ENCODE measurements at places on chromosomes 12 and 14.

- peak; percentile 21 for DNase-seq
These were observed 12.2 kb upstream of the RHOJ start for GRCh38 chr14:63192085-63192484.

DNA sequence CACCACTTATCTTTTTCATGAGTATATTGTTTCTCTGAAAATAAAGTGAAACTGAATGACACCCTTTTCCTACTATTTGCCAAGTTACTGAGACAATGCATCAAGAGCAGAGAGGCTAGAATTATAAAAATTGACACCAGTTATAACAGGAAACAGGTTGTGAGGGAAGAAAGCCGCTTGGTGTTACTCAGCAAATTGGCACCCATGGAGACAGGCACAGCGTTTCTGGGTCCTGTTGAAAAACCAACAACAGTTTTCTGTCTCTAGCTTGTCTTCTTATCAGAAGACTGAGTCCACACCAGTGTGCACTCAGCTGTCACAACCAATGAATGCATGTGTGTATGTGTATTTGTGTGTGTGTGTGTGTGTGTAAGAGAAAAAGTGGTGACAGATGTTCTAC lies 267.7 kb downstream of the KCNH5 start:
- no peak for DNase-seq

DNA sequence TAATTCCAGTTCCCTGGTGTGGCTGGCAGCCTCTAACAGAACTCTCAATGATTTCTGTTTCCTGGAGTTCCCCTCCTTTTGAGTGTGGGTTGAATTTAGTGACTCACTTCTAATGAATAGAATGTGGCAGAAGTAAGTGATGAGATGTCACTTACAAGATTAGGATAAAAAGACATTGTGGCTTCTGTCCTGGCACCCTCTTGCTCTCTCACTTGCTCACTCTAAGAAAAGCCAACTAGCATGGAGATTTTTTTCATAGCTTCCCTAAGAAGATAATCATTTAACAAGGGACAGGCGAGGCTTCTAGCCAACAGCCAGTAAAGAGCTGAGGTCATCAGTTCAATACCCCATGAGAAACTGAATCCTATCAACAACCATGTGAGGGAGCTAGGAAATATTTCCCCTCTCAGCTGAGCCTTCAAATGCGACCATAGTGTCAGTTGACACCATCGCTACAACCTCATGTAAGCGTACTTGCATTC lies 156.7 kb downstream of the TMTC3 start:
- DNase-seq = peak; percentile 79

DNA sequence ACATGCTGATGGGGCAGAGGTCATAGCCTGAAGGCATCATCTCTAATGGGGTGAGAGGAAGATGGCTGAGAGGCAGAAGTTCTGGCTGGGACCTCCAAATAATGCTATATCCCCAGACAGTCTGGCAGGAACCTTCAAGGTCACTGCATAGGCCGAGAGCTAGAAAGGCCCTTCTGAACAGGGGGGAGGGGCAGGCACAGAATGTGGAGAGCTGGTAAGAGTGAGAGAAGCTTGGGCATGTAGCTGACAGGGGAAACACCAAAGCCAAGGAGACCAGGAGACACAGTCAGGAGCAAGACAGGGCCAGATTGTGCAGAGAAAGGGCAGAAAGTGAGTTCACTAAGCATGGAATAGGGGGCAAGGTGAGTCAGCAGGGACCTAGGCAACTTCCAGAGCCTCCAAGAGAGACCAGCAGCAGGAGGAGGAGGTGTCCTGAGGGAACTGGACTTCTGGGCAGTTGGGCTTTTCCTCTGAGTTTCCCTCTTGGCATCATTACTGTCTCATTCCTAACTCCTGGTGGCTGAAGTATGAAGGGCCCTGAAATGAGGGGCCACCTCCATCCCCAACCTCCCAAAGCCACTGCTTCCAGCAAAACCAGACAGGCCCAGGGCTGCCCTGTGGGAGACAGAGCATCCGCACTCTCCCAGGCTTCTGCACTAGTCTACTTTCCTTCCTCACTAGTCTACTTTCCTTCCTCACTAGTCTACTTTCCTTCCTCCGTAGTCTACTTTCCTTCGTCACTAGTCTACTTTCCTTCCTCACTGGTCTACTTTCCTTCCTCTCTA lies 17.1 kb downstream of the ANO2 start:
- no peak for DNase-seq

DNA sequence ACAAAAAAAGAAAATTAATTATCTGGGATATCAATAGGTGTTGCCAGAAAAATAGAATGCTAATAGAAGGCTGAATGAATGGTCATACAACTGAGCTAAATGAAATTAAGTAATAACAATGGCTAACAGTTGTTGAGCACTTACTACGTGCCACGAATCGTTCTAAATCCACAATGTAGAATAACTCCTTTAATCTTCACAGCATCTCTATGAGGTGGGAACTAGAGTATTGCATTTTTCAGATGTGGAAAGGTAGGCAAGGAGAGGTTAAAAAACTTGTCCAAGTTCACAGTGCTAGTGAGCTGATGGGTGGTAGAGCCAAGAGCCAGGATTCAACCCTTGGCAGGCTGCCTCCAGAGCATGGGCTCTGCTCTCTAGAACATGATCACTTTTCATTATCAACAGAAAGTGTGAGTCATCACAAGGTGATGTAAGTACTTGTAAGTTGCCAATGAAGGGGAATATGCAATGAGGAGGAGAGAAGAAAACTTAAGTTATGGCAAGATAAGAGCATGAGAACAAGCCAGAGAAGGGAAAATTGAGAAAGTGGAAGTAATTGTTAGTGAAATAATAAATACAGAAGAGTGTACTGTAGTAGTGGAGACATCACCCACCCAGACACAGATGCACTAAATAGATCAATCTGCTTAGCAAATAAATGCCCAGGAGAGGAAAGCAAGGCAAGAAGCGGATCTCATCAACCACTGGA lies 122.1 kb downstream of the PRKD1 start:
- peak; percentile 93 for DNase-seq

DNA sequence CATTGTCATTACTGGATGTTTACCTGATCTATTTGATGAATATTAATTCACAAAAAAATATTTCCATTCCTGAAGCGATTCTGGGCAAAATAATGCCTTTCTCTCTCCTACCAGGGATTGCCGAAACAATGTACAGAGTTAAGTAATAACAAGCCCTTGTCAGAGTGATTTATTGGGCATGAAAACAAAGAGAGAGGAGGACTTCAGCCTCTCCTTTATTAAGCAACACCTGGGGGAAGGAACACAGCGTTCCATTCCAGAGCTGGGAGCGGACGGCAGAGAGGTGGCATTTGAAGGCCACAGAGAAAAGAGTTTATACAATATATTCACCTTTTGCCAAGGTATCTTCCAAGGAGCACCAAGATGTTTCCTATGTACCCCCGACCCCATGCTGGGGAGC lies 165.8 kb downstream of the KSR2 start:
- no peak for DNase-seq

DNA sequence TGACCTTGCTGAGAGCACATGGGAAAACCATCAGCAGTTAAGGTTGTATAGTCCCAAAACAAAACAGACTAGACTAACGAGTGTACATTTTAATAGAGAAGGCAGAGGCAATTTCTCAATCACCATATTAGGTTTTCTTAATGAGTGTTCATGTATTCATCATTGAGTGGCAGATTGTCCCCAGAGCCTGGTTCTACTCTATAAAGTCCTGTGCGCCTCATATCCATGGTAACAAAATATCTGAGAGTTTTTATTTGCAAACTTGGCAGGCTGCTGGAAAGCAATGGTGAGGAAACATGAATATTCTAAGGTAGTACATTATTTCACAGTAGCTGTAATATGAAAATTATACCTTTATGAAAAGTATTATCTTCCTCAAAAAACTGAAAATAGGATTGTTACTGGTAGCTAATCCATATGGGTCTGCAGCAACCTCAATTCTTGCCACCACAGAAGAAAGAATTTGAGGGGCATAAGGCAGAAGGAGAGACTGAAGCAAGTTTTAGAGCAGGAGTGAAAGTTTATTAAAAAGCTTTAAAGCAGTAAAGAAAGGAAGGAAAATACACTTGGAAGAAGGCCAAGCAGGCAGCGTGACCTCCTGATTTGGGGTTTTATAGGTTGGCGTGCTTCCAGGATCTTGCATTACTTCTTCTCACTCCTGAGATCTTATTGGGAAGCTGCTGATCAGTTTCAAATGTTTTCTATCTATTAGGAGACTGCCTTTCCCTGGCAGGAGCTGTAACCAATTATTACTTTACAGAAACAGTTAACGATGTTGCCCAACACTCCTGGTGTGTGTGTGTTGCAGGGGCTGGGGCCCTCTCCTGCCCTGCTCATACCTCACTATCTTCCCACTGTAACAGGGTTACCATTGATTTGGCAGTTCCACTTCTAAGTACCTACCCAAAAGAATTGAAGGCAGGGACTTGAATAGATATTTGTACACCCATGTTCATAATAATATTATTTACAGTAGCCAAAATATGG lies 154.0 kb upstream of the NUDT4 start:
- DNase-seq = peak; percentile 24

- DNase-seq = peak; percentile 85
These were observed 4.6 kb upstream of the LRP1-AS start for GRCh38 chr12:57151741-57152630.

- no peak for DNase-seq
These were observed 202.8 kb upstream of the STXBP6 start for GRCh38 chr14:25252793-25253192.

DNA sequence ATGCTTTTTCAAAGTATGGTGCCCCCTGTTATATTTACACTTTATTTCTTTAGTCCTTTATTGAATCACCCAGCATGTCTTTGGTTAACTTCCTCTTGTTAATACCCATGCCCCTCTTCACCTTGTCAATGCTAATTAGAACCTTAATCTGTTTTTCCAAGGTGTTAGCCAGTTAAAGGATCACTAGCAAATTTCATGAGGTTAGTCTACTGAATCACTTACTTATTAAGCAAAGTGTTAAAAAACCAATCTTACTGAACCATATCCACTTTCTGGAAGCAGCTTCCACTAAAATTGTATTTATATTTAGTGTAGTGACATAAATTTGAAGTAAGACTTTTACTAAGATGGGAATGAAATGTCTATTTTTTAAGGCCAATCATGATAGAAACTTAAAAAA lies 27.9 kb downstream of the TAOK3 start:
- no peak for DNase-seq

GRCh38 chr12:47954467-47955045 lies 8.8 kb upstream of the TMEM106C start:
- DNase-seq = no peak

DNA sequence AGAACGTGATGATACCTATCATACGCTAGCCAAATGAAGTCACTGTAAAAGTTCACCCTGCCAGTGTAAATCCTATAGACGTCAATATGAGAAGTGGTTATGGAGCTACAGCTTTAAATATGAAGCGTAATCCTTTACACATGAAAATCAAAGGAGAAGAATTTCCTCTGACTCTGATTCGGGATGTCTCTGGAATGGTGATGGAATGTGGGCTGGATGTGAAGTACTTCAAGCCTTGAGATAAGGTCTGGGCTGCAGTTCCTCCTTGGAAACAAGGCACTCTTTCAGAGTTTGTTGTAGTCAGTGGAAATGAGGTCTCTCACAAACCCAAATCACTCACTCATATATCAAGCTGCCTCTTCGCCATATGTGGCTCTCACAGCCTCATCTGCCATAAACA lies 53.1 kb upstream of the NAP1L1 start:
- DNase-seq = peak; percentile 80

- DNase-seq = no peak
These were observed 179.3 kb downstream of the ADCK1 start for GRCh38 chr14:77979171-77979570.

DNA sequence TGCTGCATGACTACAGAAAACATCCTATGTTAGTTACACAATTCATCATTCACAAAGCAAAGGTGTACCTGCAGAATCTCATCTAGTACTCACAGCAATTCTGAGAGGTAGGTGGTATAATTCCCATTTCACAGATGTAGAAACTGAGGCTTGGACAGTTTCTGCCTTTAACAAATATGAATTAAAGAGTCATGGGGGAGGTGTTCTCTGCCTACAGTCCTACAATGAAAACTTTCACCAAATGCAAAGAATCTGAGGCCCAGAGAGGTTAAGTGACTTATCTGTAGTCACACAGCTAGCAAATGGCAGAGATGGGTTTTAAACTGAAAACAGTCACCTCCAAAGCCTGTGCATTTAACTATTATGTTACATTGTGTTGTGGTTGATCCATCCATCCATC lies 171.6 kb upstream of the WSCD2 start:
- no peak for DNase-seq

DNA sequence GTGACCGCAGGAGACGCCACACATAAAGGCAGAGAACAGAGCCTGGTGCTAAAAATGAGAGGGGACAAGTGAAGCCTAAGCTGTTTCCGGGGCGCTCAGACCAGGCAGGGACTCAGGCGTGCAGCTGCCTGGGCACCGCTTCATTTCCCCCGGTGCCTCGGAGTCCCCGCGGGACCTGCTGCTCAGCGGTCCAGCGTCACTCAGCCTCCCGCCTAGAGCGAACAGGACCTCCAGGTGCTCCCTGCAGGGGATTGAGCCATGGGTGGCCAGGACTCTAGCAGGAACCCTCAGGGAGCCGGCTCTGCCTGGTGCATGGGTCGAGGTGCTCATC lies 31.0 kb downstream of the CCDC85C start:
- DNase-seq = no peak

- no peak for DNase-seq
These were observed 9.1 kb downstream of the VWF start for GRCh38 chr12:6115389-6115788.

GRCh38 chr12:67437011-67437410 lies 167.9 kb downstream of the CAND1 start:
- DNase-seq = no peak

GRCh38 chr14:94368956-94369355 lies 19.4 kb downstream of the SERPINA1 start:
- DNase-seq = no peak

- DNase-seq = no peak
These were observed 8.9 kb downstream of the VAMP1 start for GRCh38 chr12:6461401-6462233.

DNA sequence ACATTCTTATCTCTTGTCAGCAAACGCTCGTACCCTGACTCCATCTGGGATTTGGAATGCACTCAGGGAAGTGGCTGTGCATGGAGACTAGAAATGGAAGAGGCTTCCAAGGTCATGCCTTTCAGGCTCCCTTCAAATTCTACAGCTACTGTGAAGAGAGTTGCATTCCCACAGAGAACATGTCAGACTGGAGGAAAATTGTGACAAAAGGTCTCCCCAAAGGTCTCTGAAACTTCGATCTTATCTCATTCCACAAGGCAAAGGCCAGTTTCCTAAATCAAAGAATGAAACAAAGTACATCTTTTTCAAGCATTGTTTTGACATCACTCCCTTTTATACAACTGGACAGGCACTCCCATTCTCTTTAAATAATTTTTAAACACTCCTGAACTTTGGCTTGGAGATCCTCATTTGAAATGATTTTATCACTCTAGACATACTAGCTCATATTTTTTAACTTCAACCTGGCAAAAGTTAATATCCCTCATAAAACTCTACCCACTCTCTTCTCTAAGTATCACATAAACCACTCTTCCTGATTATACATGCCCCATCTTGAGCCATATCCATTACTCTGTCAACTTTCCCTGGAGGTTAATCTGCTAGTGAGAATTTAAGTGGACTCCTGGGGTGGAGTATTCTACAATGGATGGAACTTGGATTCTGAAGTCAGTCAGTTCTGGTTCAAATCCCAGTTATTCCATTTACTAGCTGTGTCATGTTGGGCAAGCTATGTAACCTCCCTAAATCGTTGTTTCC lies 218.1 kb upstream of the HMGA2 start:
- no peak for DNase-seq

GRCh38 chr14:44404599-44404998 lies 102.5 kb downstream of the FSCB start:
- no peak for DNase-seq

GRCh38 chr14:52741865-52742264 lies 11.9 kb downstream of the STYX start:
- DNase-seq = no peak

- DNase-seq = no peak
These were observed 70.8 kb downstream of the WDR20 start for GRCh38 chr14:102210421-102211042.

Data from fibroblast of skin of abdomen (primary cell).